ENCODE measurements at places on chromosomes 13 and 19. TPM values are rescaled to one million over a fixed set of nuclear protein-coding genes. Genes with fewer than 3 reads are reported as not detected.

Gene CLDN10
- not detected for total RNA-seq

Gene PEAK3
- total RNA-seq = 0.20 TPM

Gene ACP7
- total RNA-seq = not detected

Gene IGLON5
- total RNA-seq = not detected
